ENCODE measurements at places on chromosomes 4 and X.

- no peak for DNase-seq
These were observed 333.2 kb upstream of the ATOH1 start for GRCh38 chr4:93495346-93495745.

- DNase-seq: no peak
These were observed 47.3 kb upstream of the SMIM31 start for GRCh38 chr4:164706675-164707074.

DNA sequence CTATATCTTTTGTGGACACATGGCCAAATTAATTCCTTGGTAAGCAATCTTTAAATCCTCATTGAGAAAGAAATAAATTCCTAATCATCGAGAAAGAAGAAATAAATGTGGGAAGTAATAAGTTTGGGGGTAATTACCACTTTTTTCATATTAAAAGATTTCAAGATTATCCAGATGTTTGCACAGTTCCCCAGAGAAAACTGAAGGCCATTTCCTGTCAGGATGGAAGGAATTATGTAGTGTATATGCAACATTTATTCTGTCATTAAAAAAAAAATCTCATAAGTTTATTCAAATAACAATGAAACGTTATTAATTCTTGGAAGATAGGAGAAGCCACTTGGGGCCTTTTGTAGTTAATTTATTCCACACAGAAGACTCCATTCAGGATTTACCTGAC lies 385.6 kb upstream of the NR3C2 start:
- no peak for DNase-seq

GRCh38 chr4:82842593-82842992 lies 44.0 kb upstream of the SCD5 start:
- no peak for DNase-seq

- DNase-seq: no peak
These were observed 6.5 kb upstream of the TMEM184C start for GRCh38 chr4:147610686-147611085.

DNA sequence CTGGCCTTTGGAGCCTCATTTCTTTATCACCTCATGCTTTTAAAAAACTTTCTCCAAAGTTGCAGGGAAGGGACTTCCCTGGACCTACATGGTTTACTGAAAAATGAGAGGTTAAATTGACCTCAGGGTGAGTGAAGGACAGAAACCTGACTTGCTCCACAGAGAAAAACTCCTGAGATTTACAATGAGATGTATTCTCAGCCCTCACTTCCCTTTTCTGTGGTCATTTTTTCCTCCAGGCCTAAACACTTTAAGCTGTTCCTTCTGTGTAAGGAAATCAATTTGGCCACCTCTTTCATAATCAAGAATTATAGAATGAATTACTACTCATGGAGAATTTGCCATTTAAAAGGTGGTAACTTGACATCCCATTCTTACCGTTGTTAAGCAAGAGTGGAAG lies 77.9 kb downstream of the HPGD start:
- DNase-seq: no peak

DNA sequence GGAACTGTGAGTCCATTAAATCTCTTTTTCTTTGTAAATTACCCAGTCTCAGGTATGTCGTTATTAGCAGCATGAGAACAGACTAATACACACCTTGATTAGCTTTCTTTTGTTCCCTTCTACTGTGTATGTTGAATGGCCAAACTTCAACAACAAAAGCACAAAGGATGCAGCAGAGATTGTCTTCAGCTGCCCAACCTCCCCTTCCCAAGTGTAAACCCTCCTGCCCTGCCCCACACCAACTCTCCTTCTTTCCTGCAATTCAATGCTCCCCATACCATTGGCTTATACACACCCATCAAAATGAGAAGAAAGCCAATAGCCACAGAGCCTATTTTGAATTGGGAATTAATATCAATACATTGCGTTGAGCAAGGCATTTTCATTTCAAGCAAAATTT lies 27.8 kb downstream of the ANOS1 start:
- no peak for DNase-seq

- no peak for DNase-seq
These were observed 97.0 kb downstream of the CLDN22 start for GRCh38 chr4:183223053-183223452.

- no peak for DNase-seq
These were observed 9.8 kb upstream of the SLC2A9 start for GRCh38 chr4:10030972-10031667.

GRCh38 chrX:115038406-115038805 lies 21.0 kb upstream of the IL13RA2 start:
- DNase-seq: no peak

DNA sequence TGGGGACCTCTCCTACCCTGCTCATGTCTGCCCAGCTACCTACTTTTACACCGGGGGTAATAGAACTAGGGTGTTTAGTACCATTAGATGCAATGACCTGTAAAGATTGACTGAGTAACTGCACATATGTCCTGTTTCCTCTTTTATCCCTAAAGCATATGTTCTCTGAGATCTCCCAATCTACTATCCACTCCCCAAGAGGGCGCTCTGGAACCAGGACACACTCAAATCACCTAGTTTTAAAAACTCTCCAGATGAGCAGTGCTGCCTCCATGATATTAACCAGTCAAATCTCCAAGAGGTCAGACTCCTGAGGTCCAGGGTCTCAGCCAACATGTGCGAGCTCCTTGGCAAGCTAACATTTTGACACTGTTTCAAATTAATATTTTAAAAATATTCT lies 87.0 kb upstream of the TSPAN5 start:
- no peak for DNase-seq

GRCh38 chrX:57380026-57380796 lies 93.7 kb downstream of the FAAH2 start:
- no peak for DNase-seq

- no peak for DNase-seq
These were observed 48.8 kb downstream of the RPS6KA3 start for GRCh38 chrX:20217906-20218305.

- no peak for DNase-seq
These were observed 158.5 kb downstream of the NR3C2 start for GRCh38 chr4:148283665-148284064.

DNA sequence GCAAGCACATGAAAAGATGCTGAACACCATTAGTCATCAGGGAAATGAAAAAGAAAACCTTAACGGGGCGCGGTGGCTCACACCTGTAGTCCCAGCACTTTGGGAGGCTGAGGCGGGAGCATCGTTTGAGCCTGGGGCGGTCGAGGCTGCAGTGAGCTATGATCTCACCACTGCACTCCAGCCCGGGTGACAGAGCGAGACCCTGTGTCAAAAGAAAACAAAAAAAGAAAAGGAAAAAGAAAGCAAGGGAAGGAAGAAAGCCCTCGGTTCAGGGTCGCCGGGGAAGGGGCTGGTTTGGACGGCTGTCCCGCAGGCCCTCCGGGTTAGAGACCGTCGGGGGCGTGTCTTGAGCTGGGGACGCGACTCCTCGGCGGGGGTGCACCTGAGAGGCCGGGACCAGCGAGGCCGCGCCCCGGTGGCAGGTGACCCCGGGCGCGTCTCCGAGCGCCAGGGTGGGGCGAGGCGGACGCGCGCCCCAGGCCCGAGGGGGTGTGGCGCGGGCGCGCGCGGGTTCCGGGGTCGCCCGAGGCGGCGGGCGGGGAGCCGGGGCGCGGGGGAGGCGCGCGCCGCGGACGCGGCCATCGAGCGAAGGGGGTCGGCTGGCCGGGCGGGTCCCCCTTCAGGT lies 478 bp upstream of the PLXNA3 start:
- peak; percentile 79 for DNase-seq

DNA sequence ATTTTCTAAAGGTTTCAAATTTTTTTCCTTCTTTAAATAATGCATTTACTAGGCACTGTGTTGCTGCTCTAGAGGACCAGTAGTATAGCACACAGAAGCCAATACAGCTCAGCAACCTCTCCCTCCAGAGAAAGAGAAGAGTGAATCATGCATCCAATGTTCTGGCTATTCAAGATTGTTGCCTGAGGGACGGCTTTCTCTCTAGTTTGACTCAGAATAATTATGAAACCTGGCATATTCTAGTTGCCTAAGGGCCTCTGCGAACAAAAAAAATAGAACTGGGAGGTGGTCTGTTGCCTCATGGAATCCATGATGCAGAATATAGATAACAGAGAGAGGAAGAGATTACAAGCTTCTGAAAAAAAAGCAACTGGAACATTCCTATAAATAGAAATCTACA lies 1233.3 kb upstream of the PABPC4L start:
- no peak for DNase-seq

DNA sequence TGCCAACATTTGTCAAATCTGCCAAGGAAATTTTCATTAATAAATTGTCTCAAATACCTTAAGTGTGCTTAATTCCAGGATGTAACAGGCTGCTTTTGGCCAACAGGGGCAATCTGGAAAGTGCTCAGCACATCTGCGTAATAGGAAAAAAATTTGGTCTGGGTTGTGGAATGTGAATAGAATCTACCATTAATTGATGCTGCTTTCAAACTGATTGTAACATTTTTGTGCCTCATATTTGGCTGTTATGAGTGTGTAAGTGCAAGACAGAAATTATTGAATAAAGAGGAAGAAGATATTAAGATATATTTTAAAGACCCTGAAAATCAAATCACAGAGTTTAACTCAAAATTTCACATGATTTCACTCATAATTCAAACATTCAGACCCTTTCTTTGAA lies 41.1 kb downstream of the REELD1 start:
- no peak for DNase-seq

DNA sequence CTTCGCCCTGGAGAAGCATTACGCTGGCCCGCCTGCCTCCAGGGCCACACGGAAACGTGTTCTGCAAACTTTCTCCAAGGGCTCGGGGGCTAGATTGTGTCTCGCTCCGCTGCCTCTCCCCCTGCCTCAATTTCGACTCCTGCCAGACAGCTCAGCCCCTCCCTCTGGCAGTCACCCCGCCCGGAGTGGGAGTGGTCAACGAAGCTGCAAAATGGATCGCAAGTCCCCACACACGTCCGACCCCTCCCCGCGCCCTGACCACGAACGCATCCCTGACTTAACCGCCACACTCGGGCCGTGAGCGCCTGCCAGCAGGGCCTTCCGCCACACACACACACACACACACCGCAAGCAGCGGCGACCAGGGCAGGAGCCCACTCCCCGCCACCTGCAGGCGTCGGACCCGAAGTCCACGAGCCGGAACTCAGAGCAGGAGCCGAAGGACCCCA lies 47.0 kb upstream of the NKAP start:
- DNase-seq: peak; percentile 35

GRCh38 chr4:6727081-6727942 lies 11.3 kb downstream of the BLOC1S4 start:
- DNase-seq: no peak

DNA sequence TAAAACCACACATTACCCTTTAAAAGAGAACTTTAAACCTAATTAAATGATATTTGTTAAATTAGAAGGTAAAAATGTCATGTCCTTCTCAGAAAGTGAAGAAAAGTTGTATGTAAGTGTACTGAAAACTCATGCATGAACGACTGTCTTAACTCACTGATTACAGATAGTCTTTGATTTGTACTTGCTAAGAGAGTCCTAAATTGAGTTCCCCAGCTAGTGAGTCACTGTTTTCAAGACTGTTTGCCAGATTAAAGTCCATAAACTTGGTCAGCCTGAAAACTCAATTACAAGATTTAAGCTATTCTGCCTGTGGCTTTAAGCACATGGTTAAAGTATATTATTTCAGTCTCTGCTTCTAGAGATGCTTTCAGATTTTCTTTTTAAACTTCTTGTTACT lies 124.9 kb upstream of the ZCCHC13 start:
- DNase-seq: no peak

GRCh38 chr4:128298852-128299251 lies 11.2 kb upstream of the PGRMC2 start:
- DNase-seq: no peak

DNA sequence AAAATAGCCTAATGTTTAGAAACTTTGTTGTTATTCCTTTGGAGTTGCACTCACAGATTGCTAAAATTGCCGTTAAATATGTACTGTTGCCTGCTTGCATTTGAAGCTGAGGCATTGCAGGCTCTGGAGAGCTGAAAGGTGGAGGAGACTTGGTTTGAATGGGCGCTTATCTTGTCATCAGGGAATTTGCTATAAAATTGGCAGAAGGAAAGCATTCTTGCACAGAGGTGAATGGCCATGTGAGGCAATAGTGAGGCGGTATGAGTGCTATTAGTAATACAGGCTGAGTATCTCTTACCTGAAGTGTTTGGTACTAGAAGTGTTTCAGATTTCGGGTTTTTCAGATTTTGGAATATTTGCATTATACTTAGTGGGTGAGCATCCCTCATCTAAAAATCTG lies 41.3 kb downstream of the TRAPPC11 start:
- no peak for DNase-seq

DNA sequence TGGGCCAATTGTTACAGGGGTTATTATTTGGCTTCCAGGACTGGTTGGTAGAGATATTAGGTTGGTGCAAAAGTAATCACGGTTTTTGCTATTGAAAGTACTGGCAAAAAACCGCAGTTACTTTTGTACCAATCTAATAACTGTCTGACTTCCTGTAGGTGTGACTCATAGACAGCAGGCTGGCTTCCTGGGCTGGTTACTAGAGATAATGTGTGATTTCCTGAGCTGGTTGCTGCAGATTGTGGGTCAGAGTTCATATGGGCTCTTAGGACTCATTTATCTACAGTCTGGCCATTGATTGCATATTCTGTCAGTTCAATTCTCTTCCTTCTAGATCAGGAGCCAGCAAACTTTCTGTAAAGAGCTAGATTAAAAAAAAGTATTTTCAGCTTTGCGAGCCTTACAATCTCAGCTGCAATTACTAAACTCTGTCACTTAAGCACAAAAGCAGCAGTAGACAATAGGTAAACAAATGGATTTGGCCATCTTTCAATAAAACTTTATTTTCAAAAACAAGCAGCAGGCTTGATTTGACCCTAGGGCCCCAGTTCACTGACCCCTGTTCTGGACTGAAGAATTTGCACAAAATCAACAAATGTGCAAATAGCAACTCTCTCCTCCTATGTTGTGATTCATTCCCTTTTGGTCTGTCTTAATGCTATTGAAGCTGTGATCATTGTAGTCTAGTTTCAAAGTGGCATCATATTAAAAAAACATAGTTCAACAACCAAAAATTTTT lies 50.8 kb upstream of the BOD1L1 start:
- DNase-seq: no peak

DNA sequence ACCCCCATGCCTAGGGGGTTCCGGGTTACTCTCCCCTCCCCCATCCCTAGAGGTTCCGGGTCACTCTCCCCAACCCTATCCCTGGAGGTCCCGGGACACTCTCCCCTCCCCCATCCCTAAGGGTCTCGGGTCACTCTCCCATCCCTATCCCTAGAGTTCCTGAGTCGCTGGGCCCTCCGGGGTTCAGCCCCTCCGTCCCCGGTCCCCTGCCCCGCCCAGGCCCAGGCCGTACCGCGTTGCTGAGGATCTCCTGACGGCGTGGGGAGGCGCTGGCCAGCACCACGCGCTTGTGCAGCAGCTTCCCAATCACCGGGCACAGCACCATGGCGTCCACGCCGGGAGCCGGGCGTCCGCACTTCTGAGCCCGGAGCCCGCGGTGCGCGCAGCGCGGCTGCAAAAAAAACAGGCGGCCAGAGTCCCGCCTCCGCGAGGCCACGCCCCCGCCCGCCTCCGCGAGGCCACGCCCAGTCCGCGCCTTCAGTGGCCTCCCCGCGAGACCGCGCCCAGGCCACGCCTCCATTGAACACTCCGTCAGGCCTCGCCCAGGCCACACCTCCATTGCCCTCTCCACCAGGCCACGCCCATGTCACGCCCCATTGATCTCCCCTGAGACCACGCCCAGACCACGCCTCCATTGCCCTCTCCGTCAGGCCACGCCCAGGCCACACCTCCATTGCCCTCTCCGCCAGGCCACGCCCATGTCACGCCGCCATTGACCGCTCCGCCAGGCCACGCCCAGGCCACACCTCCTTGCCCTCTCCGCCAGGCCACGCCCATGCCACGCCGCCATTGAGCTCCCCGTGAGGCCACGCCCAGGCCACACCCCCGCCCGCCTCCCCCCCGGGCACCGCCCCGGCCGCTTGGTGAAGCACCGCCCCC lies at the start of gene ASMTL:
Gene ASMTL, minus strand, starts transcription at position 394 of the 879 bp plus-strand sequence. Its CDS starts 69 bp downstream, at position 325.
- DNase-seq: no peak
